ENCODE measurements at places on chromosomes 6 and 20.

- peak; percentile 44 for DNase-seq
Measured at GRCh38 chr20:35598899-35599775, 16.5 kb upstream of the SPAG4 start.

DNA sequence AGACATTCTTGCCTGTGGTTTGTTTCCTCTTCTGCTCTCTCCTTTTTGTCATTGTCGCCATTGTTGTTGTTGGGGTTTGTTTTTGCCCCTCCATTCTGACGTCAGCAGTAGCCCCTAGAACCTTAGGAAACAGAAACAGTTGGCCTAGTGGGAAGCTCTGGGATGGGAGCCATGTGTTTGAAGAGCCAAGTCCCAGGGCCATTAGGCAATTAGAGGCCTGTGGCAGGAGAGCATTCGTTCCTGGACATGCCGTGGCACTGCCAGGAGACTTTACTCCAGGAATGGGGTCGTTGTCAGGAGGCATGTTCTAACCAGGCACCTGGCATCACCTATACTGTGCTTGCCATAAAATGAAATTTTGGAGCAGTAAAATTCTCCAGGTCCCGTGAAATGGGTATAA lies 39.7 kb downstream of the PPARD start:
- DNase-seq = no peak

- peak; percentile 78 for DNase-seq
Measured at GRCh38 chr20:38725931-38726803, 1.9 kb downstream of the SLC32A1 start.

DNA sequence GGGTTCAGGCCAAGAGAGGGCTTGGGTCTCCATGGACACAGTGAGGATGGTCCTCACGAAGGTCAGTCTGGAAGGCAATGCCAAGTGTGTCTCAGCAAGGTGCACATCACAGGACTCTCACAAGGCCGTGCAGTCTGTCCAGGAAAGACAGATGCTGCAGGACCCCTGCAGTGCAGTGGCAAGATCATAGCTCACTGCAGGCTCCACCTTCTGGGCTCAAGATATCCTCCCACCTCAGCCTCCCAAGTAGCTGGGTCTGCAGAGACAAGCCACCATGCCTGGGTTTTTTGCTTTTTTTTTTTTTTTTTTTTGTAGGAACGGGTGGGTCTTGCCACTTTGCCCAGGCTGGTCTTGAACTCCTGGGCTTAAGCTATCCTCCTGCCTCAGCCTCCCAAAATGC lies 26.4 kb downstream of the ZMYND8 start:
- no peak for DNase-seq

DNA sequence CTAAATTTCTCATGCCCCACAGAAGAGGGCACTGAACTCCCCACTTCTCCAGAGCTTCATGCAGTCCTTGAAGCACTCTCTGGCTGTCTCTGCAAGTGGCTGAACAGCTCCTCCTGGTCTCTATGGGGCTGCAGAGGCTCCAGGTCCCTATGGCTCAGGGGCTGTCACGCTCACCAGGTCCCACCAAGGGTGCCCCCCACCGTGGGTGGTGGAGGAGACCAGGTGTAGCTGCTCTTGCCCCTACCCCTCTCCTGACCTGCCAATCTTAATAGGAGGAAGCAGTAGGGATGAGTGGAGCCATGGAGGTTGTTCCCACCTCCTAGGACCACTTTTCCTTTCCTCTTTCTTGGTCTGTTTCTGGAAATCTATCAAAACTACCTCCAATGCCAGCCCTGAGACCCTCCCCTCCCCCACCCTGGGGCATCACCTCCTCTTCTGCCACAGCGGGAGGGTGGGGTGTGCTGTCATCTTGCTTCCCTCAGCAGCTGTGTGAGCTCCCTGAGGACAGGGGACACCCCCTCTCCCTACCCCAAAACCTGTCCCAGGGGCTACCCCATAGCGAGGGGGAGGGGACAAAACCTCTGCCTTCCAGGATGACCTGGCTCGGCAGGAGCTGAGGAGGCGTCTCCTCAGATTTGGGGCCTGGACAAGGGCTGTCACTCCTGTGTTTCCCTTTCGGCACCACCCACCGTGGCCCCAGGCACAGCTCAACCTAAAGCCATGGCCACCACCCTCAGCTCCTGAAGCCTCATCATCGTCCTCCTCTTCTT lies 12.0 kb upstream of the RAET1E start:
- DNase-seq = peak; percentile 32

DNA sequence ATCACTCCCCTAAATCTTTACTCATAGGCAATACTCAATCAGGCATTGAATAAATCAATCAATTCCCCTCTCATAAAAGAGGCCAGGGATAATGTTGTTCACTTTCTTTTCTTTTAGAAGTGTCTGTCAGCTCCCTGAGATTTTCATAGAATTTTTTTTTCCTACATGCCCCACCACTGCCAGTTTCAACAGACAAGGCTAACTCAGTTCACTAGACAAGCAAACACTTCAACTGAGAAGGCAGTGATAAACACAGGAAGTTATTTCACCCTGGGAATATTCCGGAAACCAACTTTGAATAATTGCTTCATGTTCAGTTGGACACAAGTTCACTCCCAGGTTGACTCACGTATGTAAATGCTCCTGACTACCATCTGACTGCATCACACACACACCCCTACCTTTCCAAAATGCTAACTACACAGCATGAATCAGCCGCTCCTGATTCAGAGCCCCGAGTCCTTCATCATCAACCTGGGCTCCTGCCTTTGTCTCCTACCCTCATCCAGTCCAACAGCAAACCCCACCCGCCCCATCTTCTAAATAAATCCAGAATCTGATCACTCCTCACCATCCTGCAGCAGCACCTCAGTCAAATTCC lies 143.9 kb downstream of the BCAS1 start:
- DNase-seq = no peak

DNA sequence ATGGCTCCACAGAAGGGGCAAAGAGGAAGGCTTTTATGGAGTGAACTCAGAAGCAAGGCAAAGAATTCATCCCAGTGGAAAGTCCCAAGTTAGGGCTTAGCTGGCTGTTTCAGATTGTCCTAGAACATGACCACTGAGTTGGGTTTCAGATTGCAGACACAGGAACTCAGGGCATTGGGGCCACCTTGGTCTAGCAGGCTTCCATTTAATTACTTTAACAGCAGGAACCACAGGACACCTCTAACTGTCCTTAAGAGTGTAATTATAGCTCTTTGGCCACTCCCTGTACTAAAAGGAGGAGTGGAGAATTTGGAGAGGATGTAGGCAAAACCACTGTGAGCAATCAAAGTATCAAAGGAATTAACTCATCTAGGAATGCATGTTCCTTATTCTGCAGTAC lies 150.6 kb upstream of the AGPAT4 start:
- DNase-seq = no peak

DNA sequence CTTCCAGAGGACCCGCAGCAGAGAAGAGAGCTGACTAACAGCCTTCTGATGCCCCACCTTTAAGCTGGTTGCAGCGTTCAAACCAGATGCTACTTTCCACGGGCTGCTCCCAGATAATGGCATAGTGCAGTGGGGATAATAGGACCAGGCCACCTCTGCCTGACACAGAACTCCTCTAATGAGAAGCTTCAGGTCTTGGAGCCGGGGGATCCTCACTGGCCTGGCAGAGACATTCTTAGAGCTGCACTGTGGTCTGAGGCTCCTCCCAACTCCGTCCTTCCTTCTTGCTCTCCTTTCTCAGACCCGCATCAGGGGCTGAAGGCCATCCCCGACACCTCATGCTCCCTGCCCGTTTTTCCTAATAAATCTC lies 206.6 kb upstream of the MARCKS start:
- no peak for DNase-seq

- no peak for DNase-seq
Measured at GRCh38 chr6:161057103-161058091, 65.8 kb downstream of the MAP3K4 start.

GRCh38 chr6:33979750-33980149 lies 166.1 kb downstream of the GRM4 start:
- DNase-seq = no peak

DNA sequence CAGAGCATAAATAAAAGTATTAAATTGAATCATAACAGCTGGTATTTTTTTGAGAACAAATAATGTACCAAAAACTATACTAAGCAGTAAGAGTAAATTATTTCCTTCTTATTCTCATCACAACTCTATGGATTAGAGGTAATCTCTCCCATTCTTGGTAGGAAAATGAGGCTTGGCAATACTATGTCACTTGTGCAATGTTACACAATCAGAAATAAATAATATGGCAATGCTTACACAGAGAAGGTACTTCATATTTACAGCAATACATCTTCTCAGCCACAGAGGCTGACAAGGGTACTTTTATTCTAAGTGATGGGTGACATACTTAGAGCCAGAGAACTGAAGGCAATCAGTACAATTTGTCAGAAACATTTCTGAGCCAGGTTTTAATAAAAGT lies 3.9 kb downstream of the DST start:
- DNase-seq = no peak

DNA sequence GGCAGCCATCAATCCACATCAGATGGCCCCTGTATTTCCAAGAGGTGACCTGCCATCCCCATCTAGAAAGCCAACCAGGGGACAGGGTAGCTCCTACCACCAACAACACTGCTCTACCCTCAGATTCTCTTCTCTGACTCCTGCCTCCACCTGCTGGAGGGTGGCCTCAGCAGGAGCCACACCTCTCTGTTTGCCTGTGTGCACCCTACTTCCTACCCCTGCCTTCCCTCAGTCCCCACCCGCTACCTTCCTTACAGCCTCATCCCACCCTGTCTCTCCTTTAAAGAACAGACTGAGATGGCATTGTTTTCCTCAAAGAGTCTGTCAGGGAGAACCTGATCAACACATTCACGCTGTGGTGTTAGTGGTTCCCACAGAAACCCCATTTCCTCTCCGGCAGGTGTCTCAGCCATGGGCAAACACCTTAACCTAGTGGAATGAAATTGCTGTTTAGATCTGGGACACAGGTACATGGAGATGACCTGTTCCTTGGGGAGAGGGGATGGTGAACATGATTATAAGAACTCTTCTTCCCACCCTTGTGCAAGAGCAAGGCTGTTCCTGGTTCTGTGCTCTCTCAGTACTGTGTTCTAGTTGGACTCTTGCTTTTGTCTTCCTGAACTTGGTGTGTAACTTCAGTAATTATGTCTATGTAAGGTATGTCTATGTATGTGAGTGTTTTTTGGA lies 1.8 kb downstream of the ENTPD6 start:
- DNase-seq = no peak

GRCh38 chr6:116405652-116406356 lies 35.1 kb downstream of the DSE start:
- DNase-seq = no peak

DNA sequence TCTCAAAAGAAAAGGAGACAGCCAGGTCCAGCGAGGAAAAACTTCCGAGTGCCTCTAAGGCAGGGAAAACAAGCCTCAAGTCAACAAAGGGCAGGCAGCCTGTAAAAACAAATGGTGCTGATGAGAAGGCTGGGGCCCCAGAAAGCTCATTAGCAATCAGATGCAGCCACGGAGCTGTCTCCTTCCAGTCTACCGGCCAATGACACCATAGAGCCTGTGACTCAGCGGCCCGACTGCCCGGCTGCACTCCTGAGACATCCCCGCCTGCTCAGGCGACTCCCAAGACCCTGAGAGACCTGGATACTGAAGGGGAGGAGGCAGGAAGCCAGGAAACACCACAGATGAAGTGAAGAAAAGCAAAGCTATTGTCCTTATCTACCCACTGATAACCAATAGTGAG lies 120.1 kb upstream of the HDDC2 start:
- peak; percentile 74 for DNase-seq

DNA sequence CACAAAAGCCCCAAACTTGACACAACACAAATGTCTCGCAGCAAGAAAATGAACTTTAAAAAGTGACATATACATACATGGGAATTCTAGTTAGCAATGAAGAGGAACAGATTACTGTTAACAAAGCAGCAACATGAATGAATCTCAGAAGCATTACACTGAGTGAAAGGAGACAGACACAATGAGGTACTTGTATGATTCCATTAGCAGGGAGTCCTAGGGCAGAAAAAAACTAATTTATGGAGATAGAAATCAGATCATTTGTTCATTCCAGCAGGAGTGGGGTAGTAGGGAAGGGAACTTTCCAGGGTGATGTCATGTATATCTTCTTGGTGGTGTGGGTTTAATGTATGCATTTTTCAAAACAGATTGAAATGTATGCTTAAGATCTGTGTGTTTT lies 524.4 kb downstream of the KIF16B start:
- no peak for DNase-seq

DNA sequence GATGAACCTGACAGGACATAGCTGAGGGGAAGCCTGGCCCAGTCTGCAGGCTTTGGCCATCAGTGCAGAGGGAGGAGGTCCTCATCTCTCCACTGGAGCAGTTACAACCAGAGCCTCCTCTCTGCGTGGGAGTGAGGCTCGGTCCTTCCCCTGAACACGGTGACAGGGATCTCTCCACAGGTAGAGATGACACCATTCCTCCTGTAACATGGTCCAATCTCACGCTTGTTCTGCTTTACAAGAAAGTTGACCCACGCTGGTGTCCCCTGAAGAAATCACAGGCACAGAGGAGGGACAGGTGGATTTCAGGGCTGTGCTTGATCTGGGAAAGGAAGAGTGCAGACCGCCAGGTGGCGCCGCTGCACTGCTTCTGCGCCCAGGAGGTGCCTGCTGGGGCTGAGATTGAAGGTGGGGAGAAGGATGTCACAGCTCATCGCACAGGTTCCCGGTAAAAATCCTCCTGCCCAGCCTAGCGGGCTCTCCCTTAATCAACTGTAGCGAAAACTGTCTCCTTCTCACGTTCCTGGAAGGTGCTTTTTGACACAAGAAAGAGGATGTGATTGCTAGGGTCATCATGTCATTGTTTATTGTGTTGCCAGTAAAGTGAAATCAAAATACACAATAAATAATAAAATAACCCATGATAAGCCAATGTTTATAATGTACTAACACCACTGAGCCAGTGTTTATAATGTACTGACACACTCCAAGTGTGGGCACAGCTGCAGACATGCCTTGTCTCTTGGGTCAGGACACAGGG lies 20.4 kb downstream of the HLA-G start:
- DNase-seq = peak; percentile 84

- DNase-seq = no peak
Measured at GRCh38 chr20:20079102-20079784, 26.9 kb downstream of the CFAP61 start.

DNA sequence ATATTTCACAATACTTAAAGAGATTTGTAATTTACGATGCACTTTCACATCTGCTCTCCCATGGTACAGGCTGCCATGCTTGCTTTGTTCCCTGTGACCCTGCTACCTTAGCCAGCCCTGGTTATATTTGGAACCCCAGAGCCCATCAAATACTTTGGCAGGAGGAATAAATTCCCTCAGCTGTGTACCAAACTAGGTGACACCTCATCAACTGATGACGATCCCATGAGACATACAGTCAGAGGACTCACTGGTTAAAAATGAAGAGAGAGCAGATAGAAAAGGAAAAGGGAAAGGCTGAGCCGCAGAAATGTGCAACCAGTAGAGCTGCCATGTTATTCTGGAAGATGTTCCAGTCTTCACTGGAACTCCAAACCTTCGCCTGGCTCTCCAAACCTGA lies 120.0 kb downstream of the SIM1 start:
- no peak for DNase-seq
